Muscle of leg (tissue), 16 donors: ENCODE measurements at places on chromosomes 2 and 18. TPM values are rescaled to one million over a fixed set of nuclear protein-coding genes. Genes with fewer than 3 reads are reported as not detected.

The NOP58 gene
- polyA plus RNA-seq: 71.2 TPM

The MROH2A gene
- polyA plus RNA-seq: not detected

GRCh38 chr2:151085181-151085611 is 176.5 kb downstream of the RBM43 start:
- peak; percentile 93 for DNase-seq

The FAM98A gene
- 43.2 TPM for polyA plus RNA-seq

The STPG4 gene
- polyA plus RNA-seq: not detected

DNA sequence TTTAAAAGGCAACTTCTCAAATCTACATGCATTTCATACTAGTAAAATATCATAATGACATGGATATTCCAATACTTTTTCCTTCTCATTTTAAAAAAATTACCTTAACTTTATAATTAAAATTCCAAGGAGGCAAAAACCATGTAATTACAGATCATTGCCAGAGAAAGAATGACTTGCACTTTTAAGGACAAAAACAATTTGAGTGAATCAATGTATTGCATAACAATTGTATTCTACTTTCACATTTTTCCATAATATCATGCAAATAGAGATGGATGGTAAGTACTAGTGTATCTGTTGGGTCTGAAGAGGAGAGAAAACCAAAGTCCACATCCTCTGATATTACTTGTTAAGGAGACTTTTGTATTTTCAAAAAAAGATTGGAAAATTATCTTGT is 89.5 kb upstream of the NCK2 start:
- no peak for DNase-seq

The TLX2 gene
- 0.14 TPM for polyA plus RNA-seq

The ZFP36L2 gene
- polyA plus RNA-seq: 69.1 TPM

- DNase-seq: no peak
Measured at GRCh38 chr2:4415810-4416413, 712.5 kb downstream of the DCDC2C start.

DNA sequence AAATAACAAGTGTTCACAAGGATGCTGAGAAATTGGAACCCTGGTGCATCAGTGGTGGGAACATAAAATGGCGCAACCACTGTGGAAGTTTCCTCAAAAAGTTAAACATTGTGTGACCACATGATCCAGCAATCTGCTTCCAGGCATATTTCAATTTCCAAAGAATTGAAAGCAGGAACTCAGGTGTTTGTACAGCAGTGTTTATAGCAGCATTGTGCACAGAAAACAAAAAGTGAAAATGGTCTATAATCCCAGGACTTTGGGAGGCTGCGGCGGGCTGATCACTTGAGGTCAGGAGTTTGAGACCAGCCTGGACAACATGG is 38.6 kb upstream of the MYCN start:
- DNase-seq: no peak

The HOXD9 gene
- polyA plus RNA-seq: 5.3 TPM

The SLC9A4 gene
- not detected for polyA plus RNA-seq

The CKAP2L gene
- polyA plus RNA-seq: 11.0 TPM

The ZNF385B gene
- polyA plus RNA-seq: 10.0 TPM

DNA sequence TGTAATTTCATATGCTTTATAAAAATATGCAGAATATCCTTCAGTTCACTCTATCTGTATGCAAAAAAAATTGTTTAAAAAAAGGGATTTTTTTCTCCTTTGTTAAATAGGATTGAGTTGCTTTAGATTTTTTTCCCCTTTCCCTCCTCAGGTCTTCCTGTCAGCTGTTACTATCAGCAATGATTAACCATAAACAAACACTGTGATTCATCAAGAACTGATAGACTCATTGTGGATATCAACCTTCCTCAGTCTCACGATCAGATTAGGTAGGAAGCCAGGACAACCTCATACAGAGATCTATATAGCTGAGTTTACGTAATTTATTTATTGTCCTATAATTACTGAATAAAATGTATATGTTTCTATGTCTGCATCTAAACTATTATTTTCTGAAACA is 2136.2 kb upstream of the CELF4 start:
- no peak for DNase-seq

GRCh38 chr18:8601277-8602032 is 7.8 kb upstream of the RAB12 start:
- peak; percentile 25 for DNase-seq

The FTCDNL1 gene
- 2.1 TPM for polyA plus RNA-seq

DNA sequence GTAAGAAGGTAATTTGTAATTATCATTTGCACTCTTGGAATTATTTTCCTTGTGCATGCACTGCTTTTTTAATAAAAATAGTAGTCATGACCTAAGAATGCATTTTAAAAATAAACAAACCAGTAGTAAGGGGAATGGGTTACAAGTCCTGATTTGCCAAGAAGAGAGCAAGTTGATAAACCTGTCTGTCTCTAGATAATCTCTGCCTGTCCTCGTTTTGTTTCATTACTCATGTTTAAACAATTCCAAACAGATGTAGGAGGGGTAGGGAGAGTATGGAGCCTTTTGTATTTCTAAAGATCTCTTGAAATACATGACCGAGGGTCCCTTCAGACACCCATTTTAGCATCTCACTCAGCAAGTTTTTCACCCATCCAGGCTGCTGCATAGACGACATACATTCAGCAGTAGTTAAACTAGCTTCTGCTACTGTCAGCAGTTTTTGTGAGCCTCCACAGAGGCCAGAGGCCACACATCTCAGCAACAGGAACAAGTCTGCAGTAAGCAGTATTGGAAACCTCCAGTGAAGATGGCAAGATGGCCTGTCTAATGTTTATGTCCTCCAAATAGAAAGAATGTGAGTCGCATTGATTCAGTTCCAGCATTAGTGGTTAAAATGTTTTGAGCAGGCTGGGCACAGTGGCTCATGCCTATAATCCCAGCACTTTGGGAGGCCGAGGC is 2.3 kb upstream of the EXOC6B start:
- no peak for DNase-seq
